ENCODE measurements at places on chromosomes 2 and 18.

DNA sequence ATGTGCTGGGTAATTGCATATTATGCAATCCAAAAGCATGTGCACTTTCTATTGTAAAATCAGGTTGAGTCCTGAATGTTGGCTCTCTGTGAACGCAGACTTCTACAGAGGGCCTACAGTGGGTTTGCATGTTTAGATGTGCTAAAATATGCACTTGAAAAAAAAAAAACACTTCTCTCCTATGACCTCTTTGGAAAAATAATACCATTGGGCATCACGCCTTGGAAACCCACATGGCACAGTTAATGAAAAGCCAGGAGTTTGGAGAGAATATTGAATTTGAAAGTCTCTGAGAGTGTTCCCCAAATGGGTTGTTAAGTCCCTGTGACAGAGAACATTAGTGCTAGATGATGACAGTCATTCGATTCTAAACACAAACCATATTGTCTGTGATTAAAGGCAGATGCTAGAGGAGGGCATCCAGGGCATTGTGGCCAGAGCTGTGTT lies 710.4 kb upstream of the PIK3C3 start:
- DNase-seq: no peak

GRCh38 chr18:75097491-75098225 lies 111.3 kb downstream of the PTGR3 start:
- DNase-seq: no peak

GRCh38 chr2:113692698-113693428 lies 63.6 kb downstream of the SLC35F5 start:
- no peak for DNase-seq

- no peak for DNase-seq
Measured at GRCh38 chr18:58354051-58354450, 274.8 kb downstream of the ALPK2 start.

- no peak for DNase-seq
Measured at GRCh38 chr2:60316381-60317033, 236.9 kb downstream of the BCL11A start.
